ENCODE measurements at places on chromosomes 7 and 10. TPM values are rescaled to one million over a fixed set of nuclear protein-coding genes. Genes with fewer than 3 reads are reported as not detected.
A peak's percentile ranks its signal among the peaks of the same experiment; 100 is the strongest.

DNA sequence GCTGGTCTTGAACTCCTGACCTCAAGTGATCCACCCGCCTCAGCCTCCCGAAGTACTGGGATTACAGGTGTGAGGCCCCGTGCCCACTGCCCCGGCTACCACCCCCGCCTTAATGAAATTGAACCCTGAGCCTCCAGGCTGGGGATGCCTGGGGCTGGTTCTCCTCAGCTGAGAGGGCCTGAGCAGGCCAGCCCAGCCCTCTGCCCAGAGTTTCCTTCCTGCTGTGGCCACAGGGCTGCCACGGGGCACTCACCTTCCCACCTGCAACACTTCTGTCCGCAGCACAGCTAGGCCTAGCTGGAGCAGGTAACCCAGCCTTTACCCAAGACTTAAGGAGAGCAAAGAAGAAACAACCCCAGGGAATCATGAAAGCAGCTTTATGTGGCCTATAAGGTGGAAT is 78.1 kb upstream of the ANLN start:
- DNase-seq: no peak

- no peak for DNase-seq
Measured at GRCh38 chr7:34237493-34237849, 332.1 kb downstream of the BMPER start.

- DNase-seq: no peak
Measured at GRCh38 chr10:76977046-76977445, 660.6 kb downstream of the KCNMA1 start.

DNA sequence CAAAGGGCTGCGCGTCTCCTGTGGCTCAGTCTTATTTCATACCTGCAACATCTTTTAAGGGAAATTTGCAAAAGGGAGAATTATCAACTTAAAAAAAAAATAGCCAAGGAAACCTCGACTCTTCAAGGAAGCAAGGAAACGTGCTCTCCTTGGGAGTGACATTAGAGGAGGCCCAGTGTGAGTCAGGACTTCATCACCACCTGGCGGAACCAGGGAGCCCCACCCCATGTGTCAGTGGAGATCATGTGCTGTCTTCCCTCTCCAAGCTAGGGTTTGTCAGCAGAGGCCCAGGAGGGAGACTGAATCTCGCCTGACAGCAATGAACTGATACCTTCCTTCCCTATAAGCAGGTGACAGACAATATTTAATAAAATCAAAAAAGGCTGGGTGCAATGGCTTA is 28.9 kb downstream of the POR start:
- no peak for DNase-seq

DNA sequence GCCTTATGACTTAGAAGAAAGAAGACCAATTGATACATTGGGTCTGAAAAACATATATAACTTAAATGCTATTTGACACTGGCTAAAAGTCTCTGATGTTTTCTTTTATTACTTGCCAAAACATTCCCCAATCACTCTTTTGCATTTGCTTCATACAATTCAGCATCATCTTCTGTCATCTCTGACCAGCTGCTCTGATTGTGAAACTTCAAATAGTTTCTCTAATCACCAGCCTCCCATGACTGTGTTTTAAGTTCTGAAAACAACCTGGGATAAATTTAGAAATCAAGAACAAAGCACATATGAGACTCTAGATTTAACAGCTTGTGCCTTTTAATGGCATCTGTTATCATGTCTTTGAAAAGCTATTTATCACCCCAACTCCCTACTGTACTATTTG is 208.4 kb upstream of the KCND2 start:
- no peak for DNase-seq

DNA sequence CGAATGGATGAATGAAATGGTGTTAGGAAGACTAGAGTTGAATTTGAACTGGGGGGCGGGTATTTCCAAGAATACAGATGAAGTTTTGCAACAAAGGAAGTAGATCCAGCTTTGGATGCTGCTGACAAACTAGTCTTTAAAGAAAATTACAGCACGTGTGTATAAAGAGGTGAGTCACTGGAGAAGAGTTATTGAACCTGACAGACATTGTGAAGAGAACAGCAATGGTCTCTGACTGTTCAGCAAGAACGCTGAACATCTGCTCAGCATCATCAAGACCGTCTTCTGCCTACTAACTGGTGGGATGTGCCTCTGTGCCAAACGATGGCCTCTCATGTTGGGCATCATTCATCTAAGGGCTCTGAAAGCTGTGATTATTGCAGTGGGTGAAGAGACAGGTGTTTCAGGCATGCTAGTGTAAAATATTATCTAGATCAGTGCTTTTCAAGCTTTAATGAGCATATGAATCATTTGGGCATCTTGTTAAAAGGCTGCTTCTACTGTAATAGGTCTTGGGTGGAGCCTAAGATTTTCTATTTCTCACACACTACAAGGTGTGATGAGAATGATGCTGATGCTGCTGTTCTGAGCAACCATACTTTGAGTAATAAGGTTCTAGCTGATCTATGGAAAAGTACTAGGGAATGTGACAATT is 291.3 kb downstream of the PTEN start:
- no peak for DNase-seq

DNA sequence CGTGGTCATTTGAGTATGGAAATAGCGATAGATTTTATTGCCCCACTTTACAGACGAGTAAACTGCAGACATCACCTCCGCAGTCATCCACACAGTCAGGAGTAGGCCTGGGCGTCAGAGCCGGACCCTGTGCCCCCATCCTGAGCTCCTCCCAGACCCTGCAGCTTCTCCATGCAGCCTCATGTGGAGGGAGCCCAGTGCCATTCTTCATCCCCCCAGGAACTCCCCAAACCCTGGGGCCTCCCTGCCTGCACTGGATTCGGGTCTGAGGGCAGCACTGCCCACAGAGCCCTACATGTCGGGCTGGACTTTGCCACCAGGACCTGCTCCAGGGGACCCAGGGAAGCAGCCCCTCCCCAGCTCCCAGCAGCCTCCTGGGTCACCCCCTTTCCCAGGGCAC is 100.8 kb downstream of the MKI67 start:
- no peak for DNase-seq

GRCh38 chr10:29806350-29806788 is 171.6 kb upstream of the SVIL start:
- DNase-seq: no peak

DNA sequence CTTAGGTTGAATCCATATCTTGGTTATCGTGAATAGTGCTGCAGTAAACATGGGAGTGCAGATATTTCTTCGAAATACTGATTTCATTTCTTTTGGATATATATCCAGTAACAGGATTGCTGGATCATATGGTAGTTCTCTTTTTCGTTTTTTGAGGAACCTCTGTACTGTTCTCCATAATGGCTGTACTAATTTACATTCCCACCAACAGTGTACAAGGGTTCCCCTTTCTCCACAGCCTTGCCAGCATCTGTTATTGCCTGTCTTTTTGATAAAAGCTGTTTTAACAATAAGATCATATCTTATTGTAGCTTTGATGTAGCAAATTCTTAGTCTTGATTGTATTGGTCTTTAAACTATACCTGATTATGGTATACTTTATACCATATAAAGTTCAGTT is 45.3 kb downstream of the ZNRF2 start:
- DNase-seq: no peak

GRCh38 chr10:17912754-17913153 is 39.0 kb upstream of the SLC39A12 start:
- no peak for DNase-seq

DNA sequence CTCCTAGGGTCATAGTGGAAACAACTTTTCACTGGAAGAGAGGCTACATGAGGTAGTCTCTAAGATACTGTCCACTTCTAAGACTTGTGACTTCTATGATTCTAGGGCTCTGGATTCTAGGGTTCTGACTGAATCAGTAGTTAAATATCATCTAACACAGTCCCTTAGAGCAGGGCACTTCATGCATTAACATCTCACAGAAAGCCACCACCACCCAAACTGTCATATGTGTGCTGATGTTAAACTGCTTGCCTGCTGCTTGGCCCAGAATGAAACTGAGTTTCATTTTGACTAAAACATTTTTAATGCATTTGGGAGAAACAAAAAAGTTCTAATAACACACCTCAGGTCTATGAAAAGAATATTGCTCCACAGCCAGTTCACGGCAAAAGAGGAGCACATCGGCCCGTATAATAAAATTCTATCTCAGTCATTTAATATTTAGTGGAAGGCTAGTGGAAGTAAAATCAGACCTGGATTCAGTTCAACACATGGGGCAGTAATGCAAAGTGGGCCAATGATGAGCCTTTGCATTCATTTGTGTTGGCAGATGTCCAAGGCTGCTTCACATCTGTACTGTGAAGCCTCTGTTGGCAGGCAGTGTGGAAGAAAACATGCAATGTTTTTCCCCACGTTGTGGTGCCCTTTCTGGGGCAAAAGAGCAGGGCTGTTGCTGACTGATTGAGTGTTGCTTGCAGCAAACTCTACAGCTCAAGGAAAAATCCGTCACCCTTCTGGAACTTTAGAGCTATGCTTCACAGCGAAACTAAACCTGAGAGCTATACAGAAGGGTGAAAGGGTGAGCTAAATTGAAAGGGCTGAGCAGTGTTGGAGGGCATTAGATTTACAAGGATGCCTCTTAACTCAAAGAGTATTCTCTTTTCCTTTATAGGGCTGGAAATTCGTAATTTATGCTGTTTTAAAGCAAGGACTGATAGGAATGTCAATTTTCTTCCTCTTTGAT is 33.5 kb upstream of the AUTS2 start:
- no peak for DNase-seq

DNA sequence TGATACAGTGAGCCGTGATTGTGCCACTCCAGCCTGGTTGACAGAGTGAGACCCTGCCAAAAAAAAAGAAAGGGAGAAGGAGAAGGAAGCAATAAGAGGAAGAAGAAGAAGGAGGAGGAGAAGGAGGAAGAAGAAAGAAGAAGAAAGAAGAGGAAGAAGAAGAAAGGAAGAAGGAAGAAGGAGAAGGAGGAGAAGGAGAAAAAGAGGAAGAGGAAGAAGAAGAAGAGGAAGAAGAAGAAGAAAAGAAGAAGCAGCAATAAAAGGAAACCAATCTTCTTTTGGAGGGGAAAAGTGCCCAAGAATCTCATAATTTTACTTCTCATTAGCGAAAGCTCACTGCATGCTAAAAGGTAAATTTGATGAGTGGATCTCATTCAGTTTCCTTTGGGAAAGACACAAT is 85.7 kb upstream of the GLCCI1 start:
- DNase-seq: no peak

DNA sequence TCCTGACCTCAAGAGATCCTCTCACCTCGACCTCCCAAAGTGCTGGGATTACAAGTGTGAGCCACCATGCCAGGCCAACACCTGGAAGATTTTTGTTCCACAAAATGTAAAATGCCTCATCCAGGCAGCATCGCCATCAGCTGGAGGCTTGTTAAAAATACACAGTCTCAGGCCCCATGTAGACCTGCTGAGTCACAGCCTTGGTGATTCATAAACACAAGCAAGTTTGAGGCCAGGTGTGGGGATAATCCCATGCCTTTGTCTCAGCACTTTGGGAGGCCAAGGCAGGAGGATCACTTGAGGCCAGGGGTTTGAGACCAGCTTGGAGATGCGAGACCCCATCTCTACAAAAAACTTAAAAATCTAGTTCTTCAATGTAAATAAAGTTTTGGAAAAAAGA is 49.1 kb upstream of the FOXK1 start:
- DNase-seq: no peak

DNA sequence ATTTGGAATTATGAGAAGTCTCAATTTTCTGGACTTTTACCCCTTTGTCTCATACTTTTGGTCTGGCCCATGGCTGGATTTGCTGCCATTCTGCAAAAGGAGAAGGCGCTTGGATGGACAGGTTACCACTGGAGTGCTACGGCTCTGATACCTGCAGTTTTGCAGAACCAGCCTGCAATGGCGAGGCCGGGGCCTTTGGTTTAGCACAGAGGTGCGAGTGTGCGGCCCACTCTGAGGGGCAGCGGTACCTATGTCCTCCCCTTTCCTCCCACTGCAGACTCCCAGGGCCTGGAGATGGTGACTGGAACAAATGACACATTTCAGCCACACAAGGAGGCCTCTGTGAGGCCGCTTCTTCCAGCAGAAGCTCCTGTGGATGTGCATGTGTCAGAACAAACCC is 11.9 kb downstream of the ZNF777 start:
- peak; percentile 42 for DNase-seq

DNA sequence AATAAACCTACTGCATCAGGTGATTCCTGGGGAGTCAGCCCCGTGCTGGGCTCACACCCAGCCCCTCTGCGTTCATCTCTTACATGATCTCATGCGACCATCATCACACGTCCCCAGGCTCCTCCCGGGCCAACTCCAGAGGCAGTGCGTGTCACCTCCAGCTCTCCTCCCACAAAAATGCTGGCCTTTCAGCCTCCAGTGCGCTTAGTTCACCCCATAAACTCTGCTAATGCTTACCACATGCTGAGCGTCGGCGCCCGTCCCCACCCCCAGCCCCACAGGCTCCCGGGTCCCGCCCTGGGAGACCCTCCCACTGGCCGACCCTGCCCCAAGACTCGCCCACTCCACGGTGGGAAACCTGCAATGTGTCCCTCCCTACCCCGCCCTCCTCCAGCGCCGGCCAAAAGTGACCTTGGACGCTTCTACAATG is 816 bp upstream of the SDK1 start:
- DNase-seq: peak; percentile 87

- no peak for DNase-seq
Measured at GRCh38 chr10:125687507-125688185, 4.7 kb upstream of the TEX36 start.

DNA sequence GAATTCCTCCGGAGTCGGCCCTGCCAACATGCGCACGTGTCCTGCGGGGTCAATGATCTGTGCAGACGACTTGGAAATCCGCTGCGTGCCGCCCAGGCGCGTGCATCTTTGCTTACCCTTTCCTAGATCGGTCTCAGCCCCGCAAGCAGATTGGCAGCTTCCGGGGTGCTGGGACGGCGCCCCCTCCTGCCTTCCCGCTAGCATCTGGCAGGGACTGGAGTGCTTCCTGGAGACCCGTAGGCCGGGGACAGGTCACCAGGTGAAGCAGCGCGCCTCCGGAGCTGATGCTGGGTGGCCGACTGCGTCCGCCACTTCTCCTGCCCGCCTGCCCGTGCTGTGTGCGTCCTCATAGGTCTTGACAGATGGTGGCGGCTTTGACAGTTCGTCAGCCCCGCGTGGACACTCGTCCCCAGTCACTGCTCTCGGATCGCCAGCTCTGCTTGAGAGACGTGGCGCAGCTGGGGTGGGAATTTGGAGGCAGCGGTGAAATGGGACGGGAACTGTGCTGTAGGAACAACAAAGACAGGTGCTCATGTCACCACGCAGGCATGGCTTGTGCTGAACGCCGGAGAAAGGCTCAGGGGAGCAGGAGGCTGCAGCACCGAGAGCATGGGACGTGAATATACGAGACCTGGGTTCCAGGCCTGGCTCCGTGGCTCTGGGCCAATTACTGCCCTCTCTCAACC is 21.9 kb upstream of the KCNK18 start:
- DNase-seq: peak; percentile 88

GRCh38 chr10:129494740-129495139 is 27.7 kb downstream of the MGMT start:
- DNase-seq: no peak

- DNase-seq: no peak
Measured at GRCh38 chr7:34133356-34133982, 228.1 kb downstream of the BMPER start.

PIP4K2A gene
- 5.2 TPM for total RNA-seq

SMO gene
- 15.5 TPM for total RNA-seq

SPDYE8 gene
- not detected for total RNA-seq

ADIRF gene
- total RNA-seq: 125 TPM

SLC26A5 gene
- 0.51 TPM for total RNA-seq

PRF1 gene
- 0.97 TPM for total RNA-seq

Measured in lower leg skin (tissue), 4 donors.